ENCODE measurements at places on chromosomes 2 and 18. TPM values are rescaled to one million over a fixed set of nuclear protein-coding genes. Genes with fewer than 3 reads are reported as not detected.
A peak's percentile ranks its signal among the peaks of the same experiment; 100 is the strongest.

The TSPYL6 gene
- not detected for total RNA-seq

The RAB27B gene
- 102 TPM for total RNA-seq

The HOXD3 gene
- total RNA-seq: 1.5 TPM

DNA sequence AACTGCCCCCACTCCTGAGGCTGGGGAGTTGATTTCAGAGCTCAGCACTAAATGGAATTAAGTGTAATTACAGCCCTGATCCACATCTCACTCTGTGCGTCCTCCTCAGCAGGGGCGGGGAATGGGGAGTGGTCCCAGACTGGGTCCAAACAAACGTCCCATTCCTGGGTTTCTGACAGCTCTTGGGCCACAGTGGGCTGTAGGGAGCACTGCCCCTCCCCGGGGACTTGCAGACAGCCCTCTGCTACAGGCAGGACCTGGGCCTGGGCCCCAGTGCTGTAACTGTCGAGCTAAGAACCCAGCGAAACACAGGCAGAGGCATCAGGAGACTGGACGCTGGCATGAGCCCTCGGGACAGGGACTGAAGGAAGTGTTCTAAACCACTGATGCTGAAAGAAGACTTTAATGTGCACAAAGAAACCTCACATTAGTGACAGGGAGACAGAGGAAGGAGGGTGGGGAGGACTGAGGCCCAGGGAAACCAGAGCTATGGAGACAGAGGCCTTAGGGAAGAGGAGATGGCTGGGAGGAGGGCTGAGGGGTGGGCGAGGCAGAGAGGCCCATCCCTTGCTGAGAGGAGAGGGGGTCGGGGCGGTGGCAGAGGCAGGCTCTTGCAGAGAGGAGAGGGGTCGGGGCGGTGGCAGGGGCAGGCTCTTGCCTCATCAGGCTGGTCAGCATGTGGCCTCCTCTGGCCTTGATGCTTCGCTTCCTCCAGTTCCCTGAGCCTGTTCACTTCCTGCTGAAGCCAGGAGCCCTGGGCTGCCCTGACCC lies 5.8 kb upstream of the SEMA4C start:
- no peaks in the 10 kb centered on the region for H3K36me3 ChIP-seq
- no peak overlapping the region for H3K4me3 ChIP-seq
- peak; percentile 68 for DNase-seq
- no peak overlapping the region for H3K27ac ChIP-seq
- peaks cover 31% of the 10 kb centered on the region for H3K4me1 ChIP-seq

DNA sequence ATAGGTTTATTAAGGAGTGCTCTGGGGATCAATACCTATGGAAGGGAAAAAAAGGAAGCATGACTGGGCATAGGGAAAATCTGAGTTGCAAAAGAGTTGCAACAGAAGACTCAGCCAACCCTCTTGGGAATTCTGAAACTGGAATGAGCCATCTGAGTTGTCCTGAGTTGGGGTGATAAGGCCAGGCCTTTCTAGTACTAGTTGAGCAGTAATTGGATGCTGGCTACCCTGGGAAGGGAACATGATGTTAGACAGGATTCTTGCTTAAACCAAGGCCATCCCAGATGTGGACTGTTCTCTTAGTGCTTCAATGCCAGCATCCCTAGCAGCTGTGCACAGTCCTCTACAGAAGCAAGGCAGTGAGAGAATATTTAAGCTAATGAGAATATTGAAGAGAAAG lies 348.8 kb upstream of the GULP1 start:
- no peak overlapping the region for H3K4me3 ChIP-seq
- DNase-seq: no peak
- H3K27ac ChIP-seq: no peak overlapping the region
- no peaks in the 10 kb centered on the region for H3K36me3 ChIP-seq
- H3K27me3 ChIP-seq: no peaks in the 10 kb centered on the region
- H3K4me1 ChIP-seq: no peaks in the 10 kb centered on the region

- H3K27ac ChIP-seq: no peak overlapping the region
- DNase-seq: no peak
- no peak overlapping the region for H3K4me3 ChIP-seq
- H3K27me3 ChIP-seq: no peaks in the 10 kb centered on the region
Measured at GRCh38 chr2:207884127-207884526, 114.4 kb upstream of the FZD5 start.

- no peaks in the 10 kb centered on the region for H3K36me3 ChIP-seq
- H3K4me1 ChIP-seq: peaks cover 68% of the 10 kb centered on the region
- H3K27ac ChIP-seq: peak overlapping the region; percentile 94
- no peak for DNase-seq
- H3K27me3 ChIP-seq: no peaks in the 10 kb centered on the region
Measured at GRCh38 chr2:85436836-85437487, 18.4 kb downstream of the SH2D6 start.

DNA sequence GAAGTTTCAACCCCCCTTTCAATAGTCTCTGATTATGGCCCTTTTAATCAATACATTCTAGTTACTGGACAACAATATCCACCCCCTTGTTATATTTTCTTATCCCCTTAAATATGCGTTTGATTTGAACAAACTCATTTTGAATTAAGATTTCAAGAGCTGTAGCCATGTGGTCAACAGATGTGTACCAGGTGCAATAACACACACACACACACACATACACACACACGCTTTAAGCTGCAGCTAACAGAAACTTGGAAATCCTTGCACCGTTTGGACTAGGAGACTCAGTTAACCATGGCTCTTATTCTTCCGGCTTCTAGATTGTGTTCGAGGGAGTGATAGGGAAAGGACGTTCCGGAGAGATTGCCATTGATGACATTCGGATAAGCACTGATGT lies 82.8 kb downstream of the NRP2 start:
- peaks cover 70% of the 10 kb centered on the region for H3K4me1 ChIP-seq
- H3K36me3 ChIP-seq: no peaks in the 10 kb centered on the region
- DNase-seq: no peak

DNA sequence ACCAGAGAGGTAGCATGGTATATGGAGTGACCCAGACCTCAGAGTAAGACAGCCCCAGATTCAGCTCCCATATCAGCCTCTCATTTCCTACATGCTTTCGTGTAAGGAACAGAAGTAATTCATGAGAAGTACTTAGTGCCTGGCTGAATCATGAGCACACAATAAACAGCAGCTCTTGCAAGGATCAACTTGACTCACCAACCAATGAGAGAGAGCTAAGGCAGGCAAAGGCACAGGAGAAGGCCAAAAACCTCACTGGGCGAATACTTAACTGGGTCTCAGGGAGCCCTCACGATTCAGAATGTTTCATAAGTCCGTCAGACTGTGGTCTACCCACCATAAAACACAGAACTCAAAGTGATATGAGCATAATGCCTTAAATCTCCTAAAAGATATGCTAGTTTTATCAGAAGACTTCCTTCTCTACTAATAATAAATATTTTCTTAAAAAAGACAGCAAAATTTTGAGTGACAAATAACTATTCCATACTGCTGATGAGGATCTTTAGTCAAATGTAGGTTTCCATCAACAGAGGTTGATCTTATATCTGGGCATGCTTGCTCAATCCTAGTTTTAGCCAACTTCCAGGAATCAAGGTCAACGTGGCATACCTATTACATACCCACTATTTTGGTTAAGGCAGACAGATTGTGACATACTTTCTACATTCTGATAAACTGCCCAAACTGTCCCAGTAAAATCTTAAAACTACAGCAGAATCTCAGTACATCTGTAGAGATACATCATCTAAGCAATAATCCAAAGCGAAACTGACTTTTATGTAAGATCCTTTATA lies 34.9 kb downstream of the IMMT start:
- no peak overlapping the region for H3K4me3 ChIP-seq
- DNase-seq: no peak
- no peaks in the 10 kb centered on the region for H3K4me1 ChIP-seq
- H3K27ac ChIP-seq: no peak overlapping the region
- peaks cover 53% of the 10 kb centered on the region for H3K36me3 ChIP-seq

GRCh38 chr2:109125593-109126500 lies 3.2 kb upstream of the SH3RF3 start:
- H3K27me3 ChIP-seq: no peaks in the 10 kb centered on the region
- peaks cover 22% of the 10 kb centered on the region for H3K4me1 ChIP-seq
- no peak for DNase-seq
- H3K27ac ChIP-seq: no peak overlapping the region
- no peaks in the 10 kb centered on the region for H3K36me3 ChIP-seq

Measured in stomach (tissue), 19 donors.